CD4-positive, alpha-beta T cell treated with Interleukin-4 for 4 hours (primary cell): ENCODE measurements at places on chromosomes 5 and 9.

DNA sequence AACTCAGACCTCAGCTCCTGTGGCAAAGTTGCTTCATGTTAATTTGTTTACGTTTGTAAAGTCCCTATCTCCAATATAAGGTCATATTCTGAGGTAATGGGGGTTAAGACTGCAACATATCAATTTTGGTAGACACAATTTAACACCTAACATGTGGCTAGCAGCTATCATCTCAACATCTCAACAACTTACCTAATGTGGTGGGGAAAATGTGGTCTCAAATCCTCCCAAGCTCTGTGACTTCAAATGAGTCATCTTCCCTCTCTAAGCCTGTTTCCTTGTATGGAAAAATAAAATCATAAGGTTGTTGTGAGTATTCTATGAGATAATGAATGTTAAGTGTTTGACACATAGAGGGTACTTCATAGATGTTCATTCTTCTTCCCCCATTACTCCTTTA, 443.3 kb downstream of the CDK5RAP2 start:
- DNase-seq = no peak

DNA sequence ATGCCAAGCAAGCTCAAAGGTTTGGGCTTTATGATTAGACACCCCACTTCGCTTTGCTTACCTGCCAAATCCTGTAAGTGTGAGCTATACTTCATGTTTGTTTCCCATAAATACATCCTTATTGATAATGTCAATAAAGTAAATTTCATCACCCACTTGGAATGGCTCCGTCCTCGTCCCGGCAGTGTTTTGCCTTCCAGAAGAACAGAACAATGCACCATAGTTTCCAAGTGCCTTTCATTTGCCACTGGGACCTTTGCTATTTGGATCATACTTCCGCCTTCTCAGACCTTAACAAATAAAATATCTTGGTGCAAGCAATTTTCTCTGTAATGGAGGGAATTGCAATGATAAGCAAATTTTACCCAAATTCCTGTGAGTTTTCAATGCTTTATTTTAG, 229.3 kb downstream of the PIK3R1 start:
- no peak for DNase-seq

DNA sequence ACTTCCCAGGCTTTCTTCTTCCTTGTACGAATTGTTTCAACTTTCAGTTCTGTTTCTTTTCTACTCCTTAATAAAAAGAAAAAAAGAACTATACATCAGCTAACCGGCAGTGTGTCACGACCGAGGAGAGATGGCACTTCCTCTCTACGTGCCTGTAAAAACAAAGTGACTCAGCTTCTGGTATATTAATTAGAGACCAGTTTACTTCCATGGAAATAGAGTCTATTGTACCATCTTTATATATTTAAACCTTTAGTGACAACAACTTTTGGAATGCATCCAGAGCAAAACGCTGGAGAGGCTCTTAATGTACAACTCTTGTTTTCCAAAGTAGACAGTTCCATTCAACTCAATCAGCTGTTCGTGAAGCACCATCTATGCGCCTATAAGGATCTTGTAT, 94.5 kb upstream of the LIFR start:
- DNase-seq = peak; percentile 3

- DNase-seq = no peak
Observed at GRCh38 chr9:89555451-89556375, 49.1 kb upstream of the GADD45G start.
